ENCODE measurements at places on chromosomes 4 and X.

DNA sequence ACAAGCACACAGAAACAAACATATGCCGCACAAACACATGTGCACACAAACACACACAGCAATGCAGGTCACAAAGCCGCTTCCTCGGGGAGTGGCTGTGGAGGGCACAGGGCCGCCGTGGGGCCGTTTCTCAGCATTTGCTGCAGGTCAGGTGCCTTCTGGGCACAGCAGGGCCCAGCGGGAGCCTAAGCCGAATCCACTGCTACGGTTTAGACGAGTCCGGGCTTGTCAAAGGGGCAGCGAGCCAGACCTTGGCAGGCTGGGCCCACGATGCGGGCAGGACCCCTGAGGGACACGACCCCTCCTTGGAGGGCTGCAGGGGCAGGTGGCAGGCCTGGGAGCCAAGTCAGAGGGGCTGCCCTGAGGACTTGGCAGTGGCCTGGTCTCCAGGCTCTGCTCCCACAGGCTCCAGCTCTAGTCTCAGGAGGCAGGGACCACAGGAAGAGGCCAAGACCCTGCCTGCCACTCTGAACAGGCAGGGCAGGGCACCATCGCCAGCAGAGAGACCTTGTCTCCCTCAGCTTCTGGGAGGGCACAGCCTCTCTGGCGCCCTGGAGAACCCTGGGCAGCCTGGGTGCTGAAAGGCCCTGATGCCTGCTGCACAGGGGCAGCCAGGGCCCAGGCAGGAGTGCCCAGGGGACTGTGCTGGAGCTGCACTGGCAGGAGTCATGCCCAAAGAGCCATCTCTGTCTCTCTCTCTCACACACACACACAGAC is 5.5 kb upstream of the ATP2B3 start:
- no peak for DNase-seq

GRCh38 chr4:97367878-97368277 is 775.4 kb downstream of the STPG2 start:
- DNase-seq, result no peak

DNA sequence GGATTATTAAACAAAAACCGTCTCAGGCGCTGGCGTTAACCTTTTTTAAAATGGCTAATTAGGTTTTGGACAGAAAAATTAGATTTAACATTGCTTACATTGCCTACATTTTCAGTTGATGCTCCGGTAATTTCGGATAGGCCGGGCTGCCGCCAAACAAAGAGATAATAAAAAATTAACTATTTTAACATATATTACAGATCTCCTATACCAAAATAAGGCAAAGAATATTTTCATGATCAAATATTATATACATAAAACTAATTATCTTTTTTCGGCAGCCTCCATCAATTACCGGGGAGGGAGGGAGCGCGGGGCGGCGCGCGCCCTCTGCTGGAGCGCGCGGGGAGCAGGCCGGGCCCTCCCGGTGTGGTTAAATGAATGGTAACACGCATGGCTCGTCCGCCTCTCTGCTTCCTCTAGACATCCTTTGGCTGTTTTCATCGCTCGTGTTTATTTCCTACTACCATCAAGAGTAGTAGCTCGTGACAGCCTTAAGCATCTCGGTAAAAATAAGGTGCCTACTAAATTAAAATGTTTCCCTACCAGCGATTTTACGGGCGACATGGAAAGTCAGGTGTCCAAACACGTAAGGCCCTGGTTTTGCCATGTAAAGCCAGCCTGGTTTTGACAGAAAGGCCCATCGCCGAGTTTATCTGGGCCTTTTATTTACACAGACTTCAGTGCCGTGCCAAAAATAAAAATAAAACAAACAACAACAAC is 52.4 kb upstream of the TMEM33 start:
- DNase-seq, result peak; percentile 50

- DNase-seq, result no peak
These were observed 24.8 kb downstream of the TKTL1 start for GRCh38 chrX:154320406-154320805.

DNA sequence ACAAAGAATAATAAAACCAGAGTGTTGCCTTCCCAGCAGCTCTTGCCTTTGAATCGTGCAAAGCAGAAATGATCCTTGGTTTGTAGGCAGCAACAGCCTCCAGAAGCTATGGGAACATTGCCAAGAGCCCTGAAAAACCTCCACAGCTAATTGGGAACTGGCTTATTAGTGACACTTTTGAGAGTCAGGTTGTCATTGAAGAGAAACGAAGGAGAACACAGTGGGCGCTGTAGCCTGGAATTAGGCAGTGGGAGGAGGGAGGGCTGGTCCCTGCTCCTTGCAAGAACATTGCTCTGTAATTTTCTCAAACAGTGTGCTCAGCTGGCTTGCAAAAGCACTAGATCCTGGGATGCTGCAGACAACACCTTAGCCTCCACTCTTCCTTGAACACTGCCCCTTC is 331.5 kb upstream of the EMCN start:
- no peak for DNase-seq

- no peak for DNase-seq
These were observed 166.4 kb upstream of the NPY2R start for GRCh38 chr4:155042014-155042413.

DNA sequence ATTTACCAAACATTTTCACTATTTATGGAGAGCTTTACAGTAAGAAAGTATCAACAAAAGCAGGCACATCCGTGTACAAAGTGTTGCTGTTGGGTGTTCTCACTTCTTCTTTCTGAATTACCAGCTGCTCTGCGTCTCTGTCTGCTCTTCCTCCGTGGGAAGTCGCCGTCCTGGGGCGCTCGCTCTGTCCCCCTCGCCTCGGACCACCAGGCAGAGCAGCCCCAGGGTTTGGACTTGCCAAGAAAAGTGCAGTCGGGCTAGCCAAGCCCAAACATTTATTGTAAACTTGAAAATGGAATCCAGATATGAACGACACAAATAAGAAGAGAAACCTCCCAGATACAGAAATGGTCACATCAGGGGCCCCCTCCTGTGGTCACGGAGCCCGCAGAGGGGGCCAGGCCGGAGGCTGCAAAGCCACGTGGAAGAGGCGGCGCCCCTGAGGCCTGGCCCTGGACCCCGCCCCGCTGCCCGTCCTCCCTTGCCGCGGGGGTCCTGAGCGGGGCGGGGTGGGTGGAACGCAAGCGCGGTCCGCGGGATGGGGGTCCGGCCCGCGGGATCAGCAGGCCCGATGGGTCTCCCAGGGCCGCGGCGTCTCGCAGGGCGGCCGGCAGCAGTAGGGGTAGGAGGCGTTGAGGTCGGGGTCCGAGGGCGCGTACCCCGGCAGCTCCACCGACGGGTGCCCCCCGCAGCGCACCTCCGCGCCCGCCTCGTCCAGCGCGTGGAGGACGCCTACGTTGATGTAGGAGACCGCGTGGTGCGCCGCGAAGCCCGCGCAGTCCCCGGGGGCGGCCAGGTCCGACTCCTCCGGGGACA is 1.5 kb downstream of the TMEM271 start:
- no peak for DNase-seq

GRCh38 chr4:153181293-153181692 is 22.9 kb upstream of the TRIM2 start:
- DNase-seq, result no peak

DNA sequence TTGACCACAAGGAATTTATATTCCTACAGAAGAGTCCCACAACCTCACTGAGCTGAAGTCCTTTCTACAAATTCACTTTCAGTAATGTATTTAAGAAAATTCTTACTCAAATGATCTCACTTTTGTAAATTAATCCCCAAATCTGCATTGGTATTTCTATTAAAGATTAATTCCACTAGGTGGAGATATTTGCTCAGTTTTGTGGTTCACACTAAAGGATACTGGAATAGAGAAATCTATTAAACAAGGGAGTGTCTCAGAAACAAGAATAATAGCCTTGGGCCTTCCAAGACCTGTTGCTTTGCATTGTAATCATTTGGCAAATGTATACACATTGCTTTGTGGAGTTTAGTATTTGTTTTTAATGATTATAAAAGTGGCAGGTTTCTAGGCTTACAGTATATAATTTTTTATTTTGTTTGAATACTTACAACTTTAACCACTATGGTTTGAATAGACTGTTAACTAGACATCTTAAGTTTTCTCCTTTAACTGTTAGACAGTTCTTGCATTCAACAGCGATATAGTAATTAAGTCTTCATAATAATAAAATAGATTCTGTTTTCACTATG is 25.9 kb downstream of the CFAP299 start:
- DNase-seq, result peak; percentile 44

All from CD4-positive, alpha-beta T cell treated with Interleukin-2 at 100 ng/mL for 4 hours (primary cell).